RPMI7951 (cell line): ENCODE measurements at places on chromosomes 2 and 18. TPM values are rescaled to one million over a fixed set of nuclear protein-coding genes. Genes with fewer than 3 reads are reported as not detected.

The IL1RL1 gene
- 0.10 TPM in 1 of 2 replicates, not detected in the other for total RNA-seq

DNA sequence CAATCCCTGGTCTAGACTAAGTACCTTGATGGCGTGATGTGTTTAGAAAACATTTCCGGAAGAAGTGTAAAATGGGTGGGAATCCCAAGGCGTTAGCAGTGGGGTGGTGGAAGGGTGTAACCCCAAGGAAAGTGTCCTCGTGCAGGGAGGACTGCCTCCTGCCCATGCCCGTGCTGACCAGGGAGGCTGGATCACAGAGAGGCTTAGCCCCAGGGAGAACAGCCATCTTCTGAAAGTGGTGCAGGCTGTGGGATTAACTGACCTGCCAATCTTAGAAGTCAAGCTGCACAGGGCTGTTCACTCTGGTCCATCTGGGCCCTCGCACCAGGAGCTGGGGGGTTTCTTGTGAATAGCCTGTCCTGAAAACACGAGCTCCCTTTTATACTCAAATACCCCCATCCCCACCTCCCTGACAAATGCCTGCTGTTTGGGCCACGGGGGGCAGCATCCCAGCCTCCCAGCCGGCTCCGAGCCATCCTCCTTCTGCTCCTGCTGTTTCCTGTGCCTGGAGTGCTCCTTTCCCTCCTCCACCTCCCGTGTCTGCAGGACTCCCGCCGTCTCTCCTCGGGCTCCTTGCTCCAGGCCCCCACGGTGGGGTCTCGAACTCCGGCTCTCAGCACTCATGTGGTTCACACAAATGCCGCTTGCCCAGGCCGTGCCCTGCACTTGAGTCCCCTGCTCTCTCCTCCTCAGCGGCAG lies 52.1 kb upstream of the PXDN start:
- peak; percentile 74 for DNase-seq

DNA sequence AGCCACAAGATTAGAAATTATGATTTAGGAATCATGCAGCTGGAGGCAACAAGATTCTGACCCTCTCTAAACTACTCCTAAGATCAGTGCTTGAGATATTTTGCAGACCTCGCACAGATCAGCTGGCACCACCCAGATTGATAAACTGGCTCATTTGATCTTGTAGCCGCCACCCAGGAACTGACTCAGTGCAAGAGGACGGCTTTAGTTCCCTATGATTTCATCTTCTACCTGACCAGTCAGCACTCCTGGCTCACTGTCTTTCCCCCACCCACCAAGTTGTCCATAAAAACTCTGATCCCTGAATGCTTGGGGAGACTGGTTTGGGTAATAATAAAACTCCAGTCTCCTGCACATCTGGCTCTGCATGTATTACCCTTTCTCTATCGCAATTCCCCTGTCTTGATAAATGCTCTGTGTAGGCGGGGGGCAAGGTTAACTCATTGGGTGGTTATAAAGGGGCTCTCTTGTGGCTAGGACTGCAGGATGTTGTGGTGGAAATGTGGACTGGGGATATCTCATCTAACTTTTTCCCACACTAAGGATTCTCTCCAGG lies 96.1 kb downstream of the ARL6IP6 start:
- DNase-seq, result no peak

The FAM110C gene
- not detected in 2 replicates for total RNA-seq

- DNase-seq, result peak; percentile 61
Measured at GRCh38 chr18:45482286-45482685, 133.0 kb upstream of the SLC14A2 start.

- no peak for DNase-seq
Measured at GRCh38 chr18:48000701-48001100, 70.2 kb upstream of the SMAD2 start.

GRCh38 chr2:46748121-46748520 lies 167.5 kb downstream of the MCFD2 start:
- peak; percentile 32 for DNase-seq

- peak; percentile 82 for DNase-seq
Measured at GRCh38 chr18:21163647-21164547, 52.3 kb upstream of the ROCK1 start.

The STRADB gene
- total RNA-seq, result 61.0 and 83.4 TPM in 2 replicates

The IL37 gene
- total RNA-seq, result 0.36 and 0.49 TPM in 2 replicates

DNA sequence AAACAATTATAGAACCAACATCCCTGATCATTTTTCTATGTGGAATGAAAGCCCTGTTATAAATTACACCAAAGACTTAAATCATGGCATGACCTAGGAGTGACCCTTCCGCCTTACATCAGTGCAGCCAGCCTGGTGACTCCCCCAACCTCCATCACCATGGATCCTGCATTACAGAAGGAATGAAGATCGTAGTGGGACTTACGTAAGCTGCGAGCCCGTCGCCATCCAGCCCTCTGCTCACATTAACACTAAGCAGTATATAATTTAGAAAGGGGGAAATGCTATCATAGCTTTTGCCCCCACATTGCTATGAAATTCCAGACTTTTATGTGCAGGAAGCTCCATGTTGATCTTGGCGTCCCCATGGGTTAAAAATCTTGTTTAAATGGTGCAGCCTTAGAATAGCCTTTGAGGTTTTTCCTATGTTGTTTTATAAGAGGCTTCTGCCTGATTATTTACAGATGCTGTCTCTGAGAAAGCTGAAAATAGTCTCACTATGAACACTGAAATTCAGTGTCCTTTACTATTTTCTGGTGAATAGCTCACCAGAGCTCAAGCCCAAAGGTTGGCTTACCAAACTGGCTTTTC lies 76.3 kb downstream of the COLEC12 start:
- peak; percentile 38 for DNase-seq
